ENCODE measurements at places on chromosomes 3 and 15.

GRCh38 chr3:44223299-44223698 is 18.4 kb upstream of the TOPAZ1 start:
- H3K27ac ChIP-seq, result no peak overlapping the region
- H3K27me3 ChIP-seq, result peaks cover 5% of the 10 kb centered on the region
- no peaks in the 10 kb centered on the region for H3K4me1 ChIP-seq
- no peak for DNase-seq
- no peaks in the 10 kb centered on the region for H3K36me3 ChIP-seq

GRCh38 chr15:28128031-28128430 is 28.9 kb upstream of the OCA2 start:
- H3K36me3 ChIP-seq, result peaks cover 20% of the 10 kb centered on the region
- no peak overlapping the region for H3K27ac ChIP-seq
- H3K4me1 ChIP-seq, result no peaks in the 10 kb centered on the region
- H3K4me3 ChIP-seq, result no peak overlapping the region

DNA sequence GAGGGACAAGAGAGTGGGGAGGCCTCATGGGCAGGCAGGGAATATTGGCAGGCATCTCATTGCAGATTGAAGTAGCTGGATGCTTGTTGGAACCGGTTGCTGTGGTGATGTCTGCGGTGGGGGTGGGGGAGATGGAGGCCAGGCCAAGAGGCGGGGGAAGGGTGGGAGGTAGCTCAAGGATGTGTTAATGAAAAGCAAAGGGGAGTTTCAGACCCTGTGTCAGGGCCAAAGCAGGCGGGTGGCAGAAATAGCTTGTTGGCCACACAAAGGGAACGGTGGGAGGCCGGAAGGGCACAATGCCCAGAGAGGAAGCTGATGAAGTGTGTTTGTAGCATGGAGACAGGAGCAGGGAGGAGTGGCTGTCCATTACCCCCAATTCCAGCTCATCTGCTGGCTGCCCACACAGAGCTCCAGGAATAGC is 28.0 kb downstream of the CCDC33 start:
- H3K4me3 ChIP-seq, result no peak overlapping the region
- no peak for DNase-seq
- no peak overlapping the region for H3K27ac ChIP-seq
- no peaks in the 10 kb centered on the region for H3K4me1 ChIP-seq

DNA sequence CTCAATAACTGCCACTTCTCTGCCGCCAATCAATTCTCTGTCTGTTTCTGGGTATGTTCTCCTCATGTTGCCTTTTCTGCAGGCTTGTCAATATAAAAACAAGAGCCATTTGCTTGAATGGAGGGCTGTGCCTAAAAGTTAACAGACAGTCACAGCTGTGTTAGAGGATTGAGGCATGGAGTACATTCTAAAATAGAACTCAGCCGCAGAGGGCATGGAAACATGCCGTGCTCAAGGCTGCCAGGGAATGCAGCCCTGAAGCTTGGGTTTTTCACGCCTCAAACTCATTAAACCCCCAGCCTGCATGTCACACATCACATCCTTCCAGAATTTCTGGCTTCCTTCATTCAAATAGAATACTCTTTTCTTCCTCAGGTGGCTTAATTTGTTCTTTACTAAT is 166.6 kb downstream of the TPRG1 start:
- H3K4me1 ChIP-seq, result no peaks in the 10 kb centered on the region
- H3K27me3 ChIP-seq, result no peaks in the 10 kb centered on the region
- no peak for DNase-seq
- H3K27ac ChIP-seq, result no peak overlapping the region

DNA sequence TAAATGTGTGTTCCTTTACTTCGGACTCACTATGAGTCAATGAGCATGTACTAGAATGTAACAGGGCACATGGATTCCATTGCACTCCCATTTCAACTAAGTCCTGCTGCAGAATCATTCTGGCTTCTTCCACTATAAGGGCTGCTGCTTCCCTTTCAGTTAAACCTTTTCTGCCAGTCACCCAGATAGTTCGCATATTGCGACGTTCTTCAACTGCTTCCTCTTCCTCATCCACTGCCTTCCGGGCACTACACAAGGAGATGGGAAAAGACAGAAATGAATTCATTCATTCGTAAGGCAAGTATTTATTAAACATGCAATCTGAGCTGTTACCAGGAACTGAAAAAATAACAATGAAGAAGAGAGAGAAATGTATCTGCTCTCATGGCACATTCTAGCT is 55.6 kb downstream of the POLQ start:
- H3K27me3 ChIP-seq, result no peaks in the 10 kb centered on the region
- DNase-seq, result no peak
- no peak overlapping the region for H3K27ac ChIP-seq
- H3K36me3 ChIP-seq, result peaks cover 5% of the 10 kb centered on the region

- no peaks in the 10 kb centered on the region for H3K36me3 ChIP-seq
- H3K27ac ChIP-seq, result no peak overlapping the region
- no peaks in the 10 kb centered on the region for H3K27me3 ChIP-seq
- H3K4me3 ChIP-seq, result no peak overlapping the region
- no peaks in the 10 kb centered on the region for H3K4me1 ChIP-seq
Measured at GRCh38 chr3:28467414-28467813, 118.8 kb upstream of the AZI2 start.

- no peaks in the 10 kb centered on the region for H3K36me3 ChIP-seq
- peak; percentile 49 for DNase-seq
- H3K4me1 ChIP-seq, result peaks cover 15% of the 10 kb centered on the region
- H3K27ac ChIP-seq, result peak overlapping the region; percentile 71
- no peak overlapping the region for H3K4me3 ChIP-seq
Measured at GRCh38 chr3:59480486-59480995, 430.7 kb upstream of the CFAP20DC start.

- no peak overlapping the region for H3K4me3 ChIP-seq
- no peak for DNase-seq
- no peak overlapping the region for H3K27ac ChIP-seq
- H3K27me3 ChIP-seq, result no peaks in the 10 kb centered on the region
- H3K36me3 ChIP-seq, result no peaks in the 10 kb centered on the region
- no peaks in the 10 kb centered on the region for H3K4me1 ChIP-seq
Measured at GRCh38 chr3:21524133-21524532, 226.9 kb downstream of the ZNF385D start.

DNA sequence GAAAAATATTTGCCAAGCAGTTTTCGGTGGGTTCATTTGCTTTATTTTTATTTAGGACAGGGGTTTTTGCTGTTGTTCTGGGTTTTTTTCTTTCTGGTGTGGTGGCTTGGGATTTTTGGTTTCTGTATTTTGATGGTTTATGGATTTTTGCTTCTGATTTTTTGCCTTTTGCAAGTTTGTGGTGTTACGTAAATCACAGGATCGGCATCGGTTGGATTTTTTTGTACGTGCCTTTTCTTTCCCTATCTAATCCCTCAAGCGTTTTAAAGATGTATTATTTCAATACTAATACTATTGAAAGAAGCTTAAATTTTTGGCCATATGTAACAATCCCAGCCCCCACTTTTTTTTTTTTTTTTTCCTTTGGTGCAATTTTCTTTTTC is 782 bp upstream of the BCL6 start:
- no peak for DNase-seq
- H3K27ac ChIP-seq, result no peak overlapping the region
- peaks cover 11% of the 10 kb centered on the region for H3K4me1 ChIP-seq
- no peaks in the 10 kb centered on the region for H3K36me3 ChIP-seq

GRCh38 chr3:156614642-156615511 is 59.5 kb upstream of the TIPARP start:
- H3K4me3 ChIP-seq, result no peak overlapping the region

Measured in GM12878 (cell line).